ENCODE measurements at places on chromosomes 2 and 18. TPM values are rescaled to one million over a fixed set of nuclear protein-coding genes. Genes with fewer than 3 reads are reported as not detected.

The BOK gene
- total RNA-seq, result 33.7 TPM

The ANKRD30BL gene
- not detected for total RNA-seq

The TMEM247 gene
- not detected for total RNA-seq

The TXNDC2 gene
- not detected for total RNA-seq

The G6PC2 gene
- total RNA-seq, result not detected

The CCDC68 gene
- total RNA-seq, result 0.92 TPM

The B4GALT6 gene
- 37.9 TPM for total RNA-seq

DNA sequence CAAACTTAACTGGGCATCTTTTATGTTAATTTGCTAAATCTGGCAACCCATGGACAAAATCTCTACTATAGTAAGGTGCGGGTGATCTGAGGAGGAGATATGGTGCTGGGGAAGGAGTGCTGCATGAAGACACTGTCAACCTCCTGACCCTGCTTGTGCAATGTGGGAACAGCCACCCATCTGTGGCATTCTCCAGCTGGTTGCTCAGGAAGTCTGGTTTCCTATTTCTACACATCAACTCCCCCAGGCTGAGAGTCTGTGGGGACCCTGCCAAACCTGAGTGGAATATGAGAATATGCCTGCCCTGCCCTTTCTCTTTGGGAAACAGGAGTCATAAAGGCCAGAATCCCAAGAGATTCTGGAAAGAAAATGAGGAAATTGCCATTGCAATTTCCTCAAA lies 60.1 kb upstream of the PAX3 start:
- no peaks in the 10 kb centered on the region for H3K27me3 ChIP-seq
- H3K4me1 ChIP-seq, result no peaks in the 10 kb centered on the region
- H3K36me3 ChIP-seq, result no peaks in the 10 kb centered on the region
- H3K27ac ChIP-seq, result no peak overlapping the region
- DNase-seq, result no peak

DNA sequence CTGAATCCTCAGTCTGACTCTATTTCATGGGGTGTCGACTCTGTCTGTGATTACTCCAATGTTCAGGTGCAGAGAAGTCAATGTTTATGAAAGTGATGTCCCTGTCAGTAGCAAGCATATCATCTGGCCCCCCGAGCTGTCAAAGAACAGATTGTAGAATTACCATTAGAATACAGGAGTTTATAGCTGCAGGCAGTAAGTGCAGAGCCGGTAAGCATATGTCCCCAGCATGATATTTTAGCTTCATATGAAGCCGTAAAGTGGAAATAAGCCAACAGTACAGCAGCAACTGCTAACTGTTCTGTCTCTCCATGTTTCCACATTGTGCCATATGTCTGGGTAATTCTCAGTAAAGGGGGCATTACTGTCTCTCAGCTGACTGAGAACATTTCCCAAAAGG lies 541.8 kb downstream of the SOX11 start:
- no peaks in the 10 kb centered on the region for H3K4me1 ChIP-seq
- no peak overlapping the region for H3K27ac ChIP-seq
- DNase-seq, result no peak
- no peak overlapping the region for H3K4me3 ChIP-seq

DNA sequence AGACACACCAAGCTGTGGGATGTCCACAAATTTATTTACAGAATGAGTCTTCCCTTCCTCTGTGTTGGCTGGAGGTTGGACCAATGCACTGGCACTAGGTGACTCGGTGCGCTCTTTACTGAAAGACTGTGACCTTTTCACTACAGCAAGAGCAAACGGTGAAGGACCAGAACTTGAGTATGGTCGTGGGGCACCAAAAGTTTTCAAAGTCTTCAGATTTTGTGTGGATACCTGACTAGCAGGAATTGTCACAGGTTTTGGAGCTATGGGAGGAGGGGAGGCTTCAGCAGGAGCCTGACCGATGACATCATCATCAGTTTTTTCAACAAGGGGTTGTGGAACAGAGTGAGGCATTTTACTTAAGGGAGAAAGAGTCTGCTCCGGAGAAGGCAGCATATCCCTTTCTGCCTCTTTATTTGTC lies 73.0 kb upstream of the GRB14 start:
- DNase-seq, result no peak
- H3K4me1 ChIP-seq, result no peaks in the 10 kb centered on the region
- H3K4me3 ChIP-seq, result no peak overlapping the region
- H3K27me3 ChIP-seq, result no peaks in the 10 kb centered on the region
- no peak overlapping the region for H3K27ac ChIP-seq

- DNase-seq, result no peak
- no peaks in the 10 kb centered on the region for H3K27me3 ChIP-seq
- no peak overlapping the region for H3K4me3 ChIP-seq
- no peak overlapping the region for H3K27ac ChIP-seq
Measured at GRCh38 chr18:55406451-55406991, 181.5 kb downstream of the TCF4 start.

GRCh38 chr18:72868585-72869225 lies 918 bp upstream of the NETO1 start:
- H3K27ac ChIP-seq, result no peak overlapping the region
- peak overlapping the region; percentile 96 for H3K4me3 ChIP-seq
- H3K27me3 ChIP-seq, result peaks cover 56% of the 10 kb centered on the region
- no peaks in the 10 kb centered on the region for H3K36me3 ChIP-seq
- no peak for DNase-seq

DNA sequence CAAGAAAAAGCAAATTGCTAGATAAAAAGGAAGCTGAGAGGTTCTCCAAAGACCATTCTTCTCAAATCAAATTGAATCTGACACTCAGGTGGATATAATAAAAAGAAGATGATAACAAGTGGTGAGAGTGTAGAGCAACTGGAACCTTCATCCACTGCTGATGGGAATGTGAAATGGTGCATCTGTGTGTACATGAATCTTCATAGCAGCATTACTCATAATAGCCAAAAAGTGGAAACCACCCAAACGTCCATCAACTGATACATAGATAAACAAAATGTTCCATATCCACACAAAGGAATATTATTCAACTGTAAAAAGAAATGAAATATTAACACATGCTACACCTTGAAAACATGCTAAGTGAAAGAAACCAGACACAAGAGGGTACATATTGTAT lies 357.2 kb upstream of the EPHA4 start:
- no peak overlapping the region for H3K4me3 ChIP-seq
- H3K27ac ChIP-seq, result no peak overlapping the region
- H3K27me3 ChIP-seq, result no peaks in the 10 kb centered on the region
- H3K4me1 ChIP-seq, result no peaks in the 10 kb centered on the region
- DNase-seq, result no peak

DNA sequence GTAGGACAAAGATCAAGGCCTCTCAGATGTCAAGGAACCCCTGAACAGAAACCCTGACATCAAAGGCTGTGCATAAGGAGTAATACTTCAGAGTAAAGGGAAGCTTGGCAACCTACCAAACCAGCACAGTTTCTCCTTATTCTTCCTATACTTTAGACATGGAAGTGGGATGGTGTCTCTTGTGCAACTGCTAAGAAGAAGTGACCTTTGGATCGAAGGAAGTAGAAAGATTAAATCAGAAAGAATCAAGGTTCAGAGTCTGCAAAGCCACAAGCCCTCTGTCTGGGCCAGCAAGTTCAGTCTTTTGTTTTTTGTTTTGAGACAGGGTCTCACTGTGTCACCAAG lies 66.2 kb upstream of the SLC39A10 start:
- H3K4me1 ChIP-seq, result peaks cover 10% of the 10 kb centered on the region
- H3K27ac ChIP-seq, result no peak overlapping the region
- H3K27me3 ChIP-seq, result no peaks in the 10 kb centered on the region
- H3K36me3 ChIP-seq, result no peaks in the 10 kb centered on the region

- no peaks in the 10 kb centered on the region for H3K4me1 ChIP-seq
- no peak for DNase-seq
- H3K27me3 ChIP-seq, result no peaks in the 10 kb centered on the region
- no peaks in the 10 kb centered on the region for H3K36me3 ChIP-seq
Measured at GRCh38 chr2:31528823-31529222, 51.9 kb downstream of the SRD5A2 start.

GRCh38 chr2:161273038-161273760 lies 35.0 kb upstream of the PSMD14 start:
- no peaks in the 10 kb centered on the region for H3K4me1 ChIP-seq
- H3K36me3 ChIP-seq, result no peaks in the 10 kb centered on the region
- H3K4me3 ChIP-seq, result no peak overlapping the region
- H3K27ac ChIP-seq, result no peak overlapping the region
- H3K27me3 ChIP-seq, result no peaks in the 10 kb centered on the region
